Glutamatergic neuron (in vitro differentiated cells): ENCODE measurements at places on chromosomes 7 and 10. TPM values are rescaled to one million over a fixed set of nuclear protein-coding genes. Genes with fewer than 3 reads are reported as not detected.

DNA sequence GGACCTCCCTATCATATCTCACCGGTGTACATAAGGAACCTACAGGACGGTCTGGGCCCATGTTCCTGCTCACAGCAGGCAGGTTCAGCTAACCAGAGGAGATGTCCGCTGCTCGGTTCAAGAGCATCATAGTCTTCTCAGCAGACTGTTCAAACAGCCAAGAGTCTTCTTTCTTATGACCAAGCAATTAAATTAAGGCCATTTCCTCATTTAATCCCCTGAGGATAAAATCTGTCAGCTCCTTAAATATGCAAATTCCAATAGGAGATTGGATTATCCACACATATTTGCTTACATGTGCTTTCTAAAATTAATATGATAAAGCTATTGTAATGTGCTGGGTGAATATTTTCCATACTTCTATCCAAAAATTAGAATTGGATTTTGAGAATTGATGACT is 59.7 kb downstream of the LMBR1 start:
- H3K4me1 ChIP-seq: peaks cover 8% of the 10 kb centered on the region
- no peak for DNase-seq
- H3K27me3 ChIP-seq: no peaks in the 10 kb centered on the region

DNA sequence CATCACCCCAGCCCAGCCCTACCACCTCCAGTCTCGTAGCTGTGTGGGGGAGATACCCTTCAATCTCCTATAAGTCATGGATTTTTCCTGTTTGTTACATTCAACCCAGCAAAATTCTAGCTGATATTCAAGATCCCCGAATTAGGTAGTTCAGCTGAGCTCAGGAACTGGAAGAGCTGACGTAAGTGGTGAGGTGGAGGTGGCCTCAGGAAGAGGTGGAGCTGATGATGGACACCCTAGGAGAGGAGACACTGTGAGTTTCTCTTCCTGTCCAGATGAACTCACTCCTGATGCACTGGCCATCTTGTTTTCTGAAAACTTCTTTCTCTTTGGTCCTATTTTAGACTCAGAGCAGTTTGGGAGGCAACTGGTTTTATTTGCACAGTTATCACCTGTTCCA is 90.5 kb upstream of the PITRM1 start:
- peaks cover 7% of the 10 kb centered on the region for H3K27me3 ChIP-seq
- no peak overlapping the region for H3K27ac ChIP-seq
- H3K36me3 ChIP-seq: peaks cover 5% of the 10 kb centered on the region

DNA sequence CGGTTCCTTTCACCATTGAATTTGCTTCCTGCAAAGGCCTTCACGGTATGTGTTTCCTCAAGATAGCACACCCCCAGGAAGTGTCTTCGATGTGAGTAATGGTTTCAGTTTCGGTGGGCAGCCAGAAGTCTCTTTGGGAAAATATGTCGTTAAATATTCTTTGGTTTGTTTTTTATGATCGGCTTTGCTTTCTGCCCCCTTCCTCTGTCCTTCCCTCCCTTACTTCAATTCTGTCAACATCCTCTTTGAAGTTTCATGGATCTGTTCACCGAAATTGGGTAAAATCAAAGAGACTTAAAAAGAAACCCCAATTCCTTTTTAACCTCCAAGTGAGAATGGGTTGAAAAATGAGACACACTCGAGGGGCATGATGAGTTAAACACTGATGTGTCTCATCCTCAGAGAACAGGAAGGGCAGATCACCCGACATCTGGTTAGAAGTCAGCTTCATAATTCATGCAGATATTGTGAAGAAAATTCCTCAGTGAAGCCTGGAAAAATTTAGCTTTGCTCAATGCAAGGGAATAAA is 170.8 kb upstream of the HABP2 start:
- no peaks in the 10 kb centered on the region for H3K27me3 ChIP-seq
- H3K4me1 ChIP-seq: peaks cover 2% of the 10 kb centered on the region
- DNase-seq: no peak

GRCh38 chr7:27197137-27198042 is 2.5 kb downstream of the HOXA13 start:
- H3K4me3 ChIP-seq: no peak overlapping the region
- DNase-seq: no peak
- H3K4me1 ChIP-seq: no peaks in the 10 kb centered on the region
- H3K36me3 ChIP-seq: no peaks in the 10 kb centered on the region

Gene CCT6A
- total RNA-seq: 203 TPM

Gene ADO
- 32.5 TPM for total RNA-seq

Gene PRSS2
- total RNA-seq: not detected
